ENCODE measurements at places on chromosomes 6 and 20. TPM values are rescaled to one million over a fixed set of nuclear protein-coding genes. Genes with fewer than 3 reads are reported as not detected.

Gene MUC22
- total RNA-seq: not detected

Gene MEI4
- total RNA-seq: not detected

Gene BPIFB6
- not detected for total RNA-seq

Gene SGK1
- total RNA-seq: 35.1 TPM

Gene FAM83B
- not detected for total RNA-seq

Gene PRICKLE4
- not detected for total RNA-seq

Gene RNF182
- total RNA-seq: not detected

Gene PRRC2A
- 257 TPM for total RNA-seq

Gene IL17A
- not detected for total RNA-seq

Gene SIRPB2
- total RNA-seq: not detected

Gene SYNCRIP
- total RNA-seq: 99.3 TPM

Gene ID4
- not detected for total RNA-seq

Gene RRAGD
- 9.3 TPM for total RNA-seq

Gene SSTR4
- not detected for total RNA-seq

Gene NHLRC1
- 0.64 TPM for total RNA-seq

Gene BPIFA2
- not detected for total RNA-seq

Gene C6orf132
- total RNA-seq: 0.14 TPM

Gene THBS2
- not detected for total RNA-seq

Gene PI16
- 0.86 TPM for total RNA-seq

Gene TRAPPC3L
- not detected for total RNA-seq

Gene CHD6
- total RNA-seq: 48.2 TPM

Gene TNNC2
- total RNA-seq: not detected

Gene NR2E1
- total RNA-seq: not detected

Gene GMPR
- 11.0 TPM for total RNA-seq

Gene ABT1
- total RNA-seq: 31.7 TPM

Gene SLC2A4RG
- 134 TPM for total RNA-seq

Gene HLA-DQB1
- total RNA-seq: 16.5 TPM

Gene PAK5
- total RNA-seq: not detected

Gene ANKRD66
- total RNA-seq: not detected

Gene WFDC11
- not detected for total RNA-seq

Data from activated naive CD8-positive, alpha-beta T cell treated with anti-CD3 and anti-CD28 coated beads, Interleukin-2, amount 10 ng/mL, durations not matched to agents 7 days and 5 days (primary cell).